NCI-H460 (cell line): ENCODE measurements at places on chromosomes 12 and 14. TPM values are rescaled to one million over a fixed set of nuclear protein-coding genes. Genes with fewer than 3 reads are reported as not detected.

TRPV4 gene
- total RNA-seq: not detected in 2 replicates

KRT80 gene
- total RNA-seq: 36.0 and 41.3 TPM in 2 replicates

CPNE6 gene
- not detected in 2 replicates for total RNA-seq

DUSP6 gene
- total RNA-seq: 172 and 186 TPM in 2 replicates

EXOC5 gene
- 37.6 and 46.5 TPM in 2 replicates for total RNA-seq

TOGARAM1 gene
- total RNA-seq: 11.9 and 13.2 TPM in 2 replicates

SMIM41 gene
- 0.12 TPM in 1 of 2 replicates, not detected in the other for total RNA-seq

MED6 gene
- total RNA-seq: 42.7 and 51.4 TPM in 2 replicates

FSCB gene
- not detected in 2 replicates for total RNA-seq

DBX2 gene
- not detected in 2 replicates for total RNA-seq

SRRM4 gene
- 0.03 TPM in 1 of 2 replicates, not detected in the other for total RNA-seq

DAO gene
- not detected in 2 replicates for total RNA-seq

CRACR2A gene
- total RNA-seq: 4.2 and 4.9 TPM in 2 replicates

ADAM21 gene
- total RNA-seq: 0.27 TPM in 1 of 2 replicates, not detected in the other

APOLD1 gene
- 0.42 and 1.4 TPM in 2 replicates for total RNA-seq

ASCL1 gene
- not detected in 2 replicates for total RNA-seq

SIX6 gene
- total RNA-seq: not detected in 2 replicates

DIO3 gene
- not detected in 2 replicates for total RNA-seq

RAD51B gene
- total RNA-seq: 12.7 and 13.4 TPM in 2 replicates

AGAP2 gene
- 0.06 TPM in 1 of 2 replicates, not detected in the other for total RNA-seq

MEG3 gene
- 0.69 TPM in 1 of 2 replicates, not detected in the other for total RNA-seq

CPSF2 gene
- 65.2 and 82.0 TPM in 2 replicates for total RNA-seq

AICDA gene
- total RNA-seq: not detected in 2 replicates

NKX2-1 gene
- total RNA-seq: not detected in 2 replicates

PTPRR gene
- 0.64 and 0.78 TPM in 2 replicates for total RNA-seq

PLEKHD1 gene
- not detected in 2 replicates for total RNA-seq

CMA1 gene
- not detected in 2 replicates for total RNA-seq

POTEM gene
- not detected in 2 replicates for total RNA-seq

PZP gene
- not detected in 2 replicates for total RNA-seq

SVOP gene
- total RNA-seq: not detected in 2 replicates

TEX22 gene
- 0.49 and 0.50 TPM in 2 replicates for total RNA-seq

GALNT6 gene
- total RNA-seq: not detected in 2 replicates

NOS1 gene
- total RNA-seq: 0.02 TPM in 1 of 2 replicates, not detected in the other

TC2N gene
- 13.0 and 14.8 TPM in 2 replicates for total RNA-seq

LGR5 gene
- total RNA-seq: not detected in 2 replicates

C12orf50 gene
- total RNA-seq: not detected in 2 replicates

TOMM20L gene
- total RNA-seq: not detected in 2 replicates

KRT2 gene
- total RNA-seq: not detected in 2 replicates

TXNDC16 gene
- 2.7 and 3.4 TPM in 2 replicates for total RNA-seq

DGKA gene
- total RNA-seq: 14.1 and 15.5 TPM in 2 replicates

SSTR1 gene
- not detected in 2 replicates for total RNA-seq

PTGER2 gene
- total RNA-seq: 0.29 and 0.42 TPM in 2 replicates

PLEK2 gene
- total RNA-seq: 5.9 and 7.1 TPM in 2 replicates

ANKLE2 gene
- total RNA-seq: 39.1 and 39.4 TPM in 2 replicates

C12orf54 gene
- not detected in 2 replicates for total RNA-seq

TAS2R10 gene
- total RNA-seq: 0.25 TPM in 1 of 2 replicates, not detected in the other

CDK2 gene
- total RNA-seq: 31.6 and 31.7 TPM in 2 replicates

JAG2 gene
- total RNA-seq: 5.9 and 6.3 TPM in 2 replicates

MANSC4 gene
- total RNA-seq: not detected in 2 replicates

CISTR gene
- not detected in 2 replicates for total RNA-seq

LGMN gene
- 54.1 and 55.4 TPM in 2 replicates for total RNA-seq

STYK1 gene
- total RNA-seq: 0.38 and 0.89 TPM in 2 replicates

PNP gene
- 83.5 and 89.9 TPM in 2 replicates for total RNA-seq

SIRT4 gene
- total RNA-seq: 0.97 and 1.7 TPM in 2 replicates

MYF5 gene
- not detected in 2 replicates for total RNA-seq

PSME2 gene
- 204 and 205 TPM in 2 replicates for total RNA-seq

AP1G2 gene
- 28.7 and 45.2 TPM in 2 replicates for total RNA-seq
